HuH-7 (cell line): ENCODE measurements at places on chromosomes 12 and 14.
A peak's percentile ranks its signal among the peaks of the same experiment; 100 is the strongest.

- DNase-seq, result no peak
These were observed 8.7 kb upstream of the AQP2 start for GRCh38 chr12:49941556-49942511.

DNA sequence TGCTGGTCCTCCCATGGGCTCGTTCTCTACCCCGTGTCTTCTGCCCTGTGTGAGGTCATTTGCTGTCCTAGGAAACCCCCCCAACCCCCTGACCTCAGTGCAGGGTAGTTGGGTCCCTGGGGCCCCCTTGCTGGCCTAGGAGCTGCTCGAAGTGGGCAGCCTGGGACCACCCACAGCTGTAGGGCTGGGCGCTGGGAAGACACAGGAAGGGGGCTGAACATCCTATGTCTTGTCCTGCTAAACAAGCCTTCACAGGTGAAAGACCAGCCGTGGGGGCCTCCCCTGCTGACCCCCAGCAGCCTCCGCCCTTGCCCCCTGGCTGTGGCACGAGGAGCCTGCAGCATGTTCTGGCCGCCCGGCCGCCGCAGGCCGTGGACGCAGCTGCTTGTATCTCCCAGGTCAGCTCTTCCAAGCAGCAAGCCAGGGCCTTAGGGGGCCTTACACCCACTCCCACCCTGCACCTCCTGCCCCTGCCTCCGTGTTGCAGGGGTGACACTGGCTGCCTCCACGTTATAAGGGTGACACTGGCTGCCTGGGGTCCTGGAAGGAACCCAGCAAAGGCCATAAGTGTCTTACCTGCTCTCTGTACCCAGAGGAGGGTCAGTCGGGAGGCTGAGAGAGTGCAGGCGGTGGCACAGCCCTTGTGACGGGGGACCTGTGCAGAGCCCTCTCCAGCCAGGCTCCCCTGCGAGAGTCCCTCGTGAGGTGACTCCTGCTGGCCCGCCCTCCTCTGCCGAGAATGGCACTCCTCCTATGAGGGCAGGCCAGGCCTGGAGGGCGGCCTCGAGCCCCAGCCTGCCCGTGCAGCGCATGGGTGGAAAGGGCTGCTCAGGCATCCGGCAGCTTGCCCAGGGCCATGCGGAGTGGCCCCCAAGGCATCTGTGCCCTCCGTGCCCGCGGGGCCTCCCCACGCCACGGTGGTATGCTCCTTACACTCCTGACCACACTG is 11.5 kb upstream of the TEX22 start:
- DNase-seq, result no peak

- peak; percentile 36 for DNase-seq
These were observed 624 bp downstream of the RIN3 start for GRCh38 chr14:92513966-92514843.

- peak; percentile 25 for DNase-seq
These were observed 82.6 kb upstream of the PTPRB start for GRCh38 chr12:70719672-70720420.

GRCh38 chr12:116123451-116124258 is 153.8 kb downstream of the MED13L start:
- no peak for DNase-seq

- no peak for DNase-seq
These were observed 115.4 kb downstream of the EXOC5 start for GRCh38 chr14:57153286-57153685.

- DNase-seq, result no peak
These were observed 155.9 kb downstream of the KCNH5 start for GRCh38 chr14:62889364-62889763.

DNA sequence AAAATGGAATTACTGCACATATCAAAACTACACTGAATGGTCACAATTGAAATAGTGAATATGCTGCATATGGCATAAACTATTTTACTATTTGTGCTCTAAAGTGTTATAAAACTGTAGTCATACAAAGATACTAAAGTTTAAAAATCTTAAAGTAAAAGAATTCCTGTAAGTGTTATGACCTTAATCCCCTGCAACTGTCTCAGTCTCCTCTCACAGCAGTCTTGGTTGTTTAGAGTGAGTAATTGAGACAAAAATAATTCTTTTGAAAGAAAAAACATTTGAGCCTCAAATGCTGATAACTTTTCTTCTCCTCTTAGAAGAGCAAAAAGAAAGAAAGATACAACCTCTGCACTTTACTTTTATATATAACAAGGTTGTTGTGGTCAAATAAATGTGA is 99.9 kb downstream of the SYT1 start:
- no peak for DNase-seq

- no peak for DNase-seq
These were observed 36.6 kb upstream of the ASPG start for GRCh38 chr14:104048758-104049507.

DNA sequence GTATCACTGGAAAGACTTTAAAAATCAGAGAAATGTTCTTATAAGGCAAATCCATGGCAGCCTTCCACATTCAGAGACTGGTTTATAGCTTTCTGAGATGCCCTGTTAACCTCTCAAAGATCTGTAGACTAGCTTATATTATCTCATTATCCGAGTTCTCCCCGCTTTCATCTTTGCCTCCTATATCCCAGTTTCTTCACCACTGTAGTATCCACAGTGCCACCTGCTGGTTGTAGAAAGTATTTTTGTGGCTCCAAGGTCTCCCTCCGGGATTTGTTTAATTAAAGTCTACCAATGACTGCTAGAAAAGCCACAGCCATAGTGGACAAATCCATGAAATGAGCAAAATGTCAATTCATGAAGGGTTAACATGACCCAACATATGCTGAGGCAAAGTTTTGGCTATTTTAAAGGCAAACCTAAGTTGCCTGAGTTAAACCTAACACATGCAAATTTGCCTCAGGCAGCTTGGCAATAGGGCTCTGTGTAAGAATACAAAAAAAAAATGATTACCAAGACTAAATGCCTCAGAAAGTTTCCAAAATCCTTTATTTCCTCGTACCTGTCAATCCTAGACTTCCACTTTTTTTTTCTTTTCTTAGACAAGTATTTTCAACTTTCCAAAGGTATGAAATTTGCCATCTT is 218.8 kb upstream of the BMP4 start:
- peak; percentile 48 for DNase-seq

DNA sequence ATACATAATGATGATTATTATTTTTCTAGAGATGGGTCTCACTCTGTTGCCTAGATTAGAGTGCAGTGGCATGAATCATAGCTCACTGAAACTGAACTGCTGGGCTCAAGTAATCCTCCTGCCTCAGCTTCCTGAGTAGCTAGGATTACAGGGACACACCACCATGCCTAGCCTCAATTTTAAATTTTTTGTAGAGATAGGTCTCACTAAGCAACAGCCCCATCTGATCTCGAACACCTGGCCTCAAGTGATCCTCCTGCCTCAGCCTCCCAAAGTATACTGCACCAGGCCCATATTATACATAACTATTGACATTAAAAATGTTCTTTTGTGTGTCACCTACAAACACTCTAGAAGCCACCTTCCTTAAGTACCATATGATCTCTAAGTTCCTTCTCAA is 3.4 kb downstream of the TXNRD1 start:
- DNase-seq, result no peak

GRCh38 chr12:67804168-67804567 is 155.6 kb downstream of the DYRK2 start:
- no peak for DNase-seq

DNA sequence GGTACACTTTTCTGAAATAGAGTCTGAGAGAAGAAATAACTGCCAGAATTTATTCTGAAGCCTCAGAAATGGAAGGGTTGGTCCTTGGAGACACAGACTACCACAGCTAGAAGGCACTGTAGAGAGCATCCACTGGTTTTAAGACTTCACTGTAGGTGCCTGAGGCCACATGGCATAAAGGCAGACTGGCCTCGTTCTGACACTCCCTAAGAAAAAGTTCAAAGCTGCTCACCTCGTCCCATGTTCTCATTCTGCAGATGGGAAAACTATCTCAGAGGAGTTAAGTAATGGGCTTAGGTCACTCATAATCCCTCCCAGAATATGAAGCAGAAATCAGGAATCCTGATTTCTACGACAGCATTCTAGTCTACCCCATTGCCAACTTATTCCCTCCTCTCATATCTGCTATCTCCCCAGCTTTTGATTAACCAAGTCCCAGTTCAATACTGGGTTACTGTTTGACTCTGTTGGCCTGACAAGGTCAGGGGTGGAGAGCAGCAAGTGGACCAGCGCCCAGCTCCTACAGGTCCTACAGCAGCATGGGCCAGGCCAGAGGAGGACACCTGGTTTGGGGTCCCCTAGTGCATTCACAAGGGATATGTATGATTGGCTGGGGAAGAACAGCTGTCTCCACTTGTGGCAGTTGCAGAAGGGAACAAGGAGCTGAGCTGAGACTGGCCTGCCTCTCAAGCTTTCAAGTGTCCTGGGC is 3.7 kb downstream of the ITGA5 start:
- no peak for DNase-seq

- DNase-seq, result no peak
These were observed 1.3 kb downstream of the KRT78 start for GRCh38 chr12:52847335-52848102.

DNA sequence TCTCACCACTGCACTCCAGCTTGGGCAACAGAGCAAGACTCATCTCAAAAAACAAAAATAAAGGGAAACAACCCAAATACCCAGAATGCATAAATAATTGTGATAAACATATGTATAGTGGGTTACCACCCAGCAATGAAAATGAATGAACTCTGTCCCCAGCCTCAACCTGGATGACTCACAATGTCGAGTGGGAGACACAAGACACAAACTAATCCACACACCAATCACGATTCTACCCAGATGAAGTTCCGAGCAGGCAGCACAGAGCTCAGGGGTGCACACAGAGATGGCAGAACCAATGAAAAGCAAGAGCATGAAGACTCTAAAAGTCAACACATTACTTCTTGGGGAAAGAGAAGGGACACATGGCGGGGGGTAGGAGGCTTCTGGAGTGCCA is 27.1 kb downstream of the ABCB9 start:
- DNase-seq, result no peak

GRCh38 chr14:80117876-80118275 is 93.4 kb downstream of the DIO2 start:
- no peak for DNase-seq

- no peak for DNase-seq
These were observed 149.4 kb downstream of the RPAP3 start for GRCh38 chr12:47556261-47557030.

DNA sequence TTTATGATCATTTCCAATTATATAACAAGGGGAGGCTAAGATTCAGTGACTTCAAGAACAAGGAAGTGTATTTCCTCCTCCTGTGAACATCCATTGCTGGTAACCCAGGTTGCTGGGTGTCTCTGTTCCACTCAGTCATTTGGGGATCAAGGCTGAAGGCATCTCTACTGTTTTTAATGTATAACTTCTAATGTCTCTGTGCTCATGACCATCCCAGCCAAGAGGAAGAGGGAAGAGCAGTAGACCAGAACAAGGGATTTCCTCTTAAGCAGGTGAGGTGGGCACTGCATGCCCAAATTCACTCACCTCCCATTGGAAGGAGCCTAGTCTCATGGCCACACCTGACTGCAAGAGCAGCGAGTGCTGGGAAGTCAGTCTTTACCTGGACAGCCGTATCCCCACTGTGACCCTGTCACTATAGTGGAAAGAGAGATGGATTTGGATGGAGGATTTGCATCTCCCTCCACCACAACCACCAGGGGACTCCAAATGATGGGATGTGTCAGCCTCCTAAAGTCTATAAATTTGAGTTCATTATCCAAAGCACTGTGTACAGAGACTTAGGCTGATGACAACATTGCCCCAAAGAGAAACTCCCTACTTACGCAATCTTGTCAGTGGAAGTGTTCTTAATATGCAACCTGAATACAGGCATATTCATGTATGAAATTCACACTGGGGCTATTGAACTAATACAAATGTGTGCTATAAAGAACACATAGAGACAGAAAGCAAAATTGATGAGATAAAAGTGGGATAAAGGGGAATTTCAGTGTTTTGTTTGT is 368.7 kb downstream of the TMEM132D start:
- DNase-seq, result no peak

GRCh38 chr12:113191227-113191626 is 5.7 kb downstream of the RITA1 start:
- DNase-seq, result no peak

- DNase-seq, result peak; percentile 24
These were observed 731 bp upstream of the PCNX4 start for GRCh38 chr14:60090864-60091519.

DNA sequence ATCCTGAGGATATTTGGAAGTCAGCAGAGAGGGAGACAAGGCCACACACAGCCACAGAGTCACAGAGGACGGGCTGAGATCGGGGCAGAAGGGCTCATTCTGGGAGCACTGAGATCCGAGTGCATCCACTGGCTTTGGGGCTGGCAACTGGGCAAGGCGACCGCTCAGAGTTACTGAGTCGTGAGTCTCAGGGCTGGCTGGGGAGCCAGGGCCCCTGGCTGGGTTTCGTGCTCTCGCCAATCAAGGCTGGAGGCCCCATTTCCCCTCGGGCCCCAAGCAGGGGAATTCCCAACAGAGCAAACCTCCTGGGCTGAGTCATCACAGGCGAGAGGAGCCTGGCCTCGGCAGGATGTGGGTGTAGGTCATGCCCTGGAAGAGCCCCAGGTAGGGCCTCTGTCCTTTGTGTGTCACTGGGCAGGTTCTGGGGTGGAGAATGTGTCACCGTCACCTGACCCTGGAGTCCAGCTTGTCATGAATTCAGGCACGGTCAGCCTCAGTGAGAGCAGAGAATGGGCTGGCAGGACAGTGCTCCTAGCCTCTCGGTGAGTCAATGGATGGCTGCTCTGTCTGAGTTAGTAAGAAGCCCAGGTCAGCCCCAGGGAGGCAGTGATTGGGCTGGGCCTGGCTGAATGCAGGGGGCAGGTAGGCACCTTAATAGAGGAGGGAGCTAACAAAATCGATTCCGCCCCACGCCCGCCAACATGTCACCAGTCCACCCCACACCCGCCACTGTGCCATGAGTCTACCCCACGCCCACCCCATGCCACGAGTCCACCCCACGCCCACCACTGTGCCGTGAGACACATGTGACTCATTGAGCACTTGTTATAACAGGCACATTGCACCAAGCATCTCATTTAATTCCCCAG is 16.9 kb downstream of the ASB2 start:
- peak; percentile 75 for DNase-seq

GRCh38 chr12:122244565-122245371 is 18.9 kb upstream of the DIABLO start:
- no peak for DNase-seq

- DNase-seq, result peak; percentile 3
These were observed 613 bp downstream of the RECQL start for GRCh38 chr12:21500786-21501257.

- no peak for DNase-seq
These were observed 56.5 kb upstream of the PPFIA2 start for GRCh38 chr12:81815611-81816010.

GRCh38 chr14:34035177-34035933 is 84.5 kb upstream of the EGLN3 start:
- no peak for DNase-seq
